Tibial nerve (tissue), 4 donors: ENCODE measurements at places on chromosomes 1 and 21.

DNA sequence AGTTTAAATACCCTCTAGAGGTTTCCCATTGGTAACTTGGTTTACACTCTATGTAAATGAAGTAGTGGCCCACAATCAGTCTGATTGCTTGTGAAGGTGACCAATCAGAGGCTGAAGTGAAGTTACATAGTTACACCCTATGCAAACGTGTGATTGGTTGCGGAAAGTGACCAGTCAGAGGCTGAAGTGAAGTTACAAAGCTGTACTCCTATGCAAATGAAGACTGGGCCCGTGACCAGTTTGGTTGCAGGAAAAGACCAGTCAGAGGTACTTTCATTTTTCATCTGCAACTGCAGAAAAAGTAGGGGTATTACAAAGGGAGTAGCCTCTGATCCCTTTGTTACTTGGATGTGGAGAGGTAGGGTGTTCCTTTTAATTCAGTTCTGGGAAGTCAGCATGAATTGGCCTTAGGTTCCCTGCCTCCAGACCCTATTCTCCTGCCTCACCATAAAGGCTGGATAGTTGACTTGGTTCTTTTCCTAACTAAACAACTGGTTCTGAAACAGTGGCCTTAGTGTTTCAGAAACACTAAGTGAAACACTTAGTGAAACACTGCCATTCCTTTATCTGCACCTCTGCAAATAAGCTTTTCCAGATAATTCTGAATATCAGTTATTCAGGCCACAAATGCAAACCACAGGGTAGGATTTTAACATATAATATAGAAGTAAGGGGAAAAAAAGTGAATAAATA, 39.3 kb downstream of the MAGI3 start:
- no peak for DNase-seq

GRCh38 chr1:105359457-105359856, 1609.8 kb downstream of the AMY1C start:
- DNase-seq: no peak

DNA sequence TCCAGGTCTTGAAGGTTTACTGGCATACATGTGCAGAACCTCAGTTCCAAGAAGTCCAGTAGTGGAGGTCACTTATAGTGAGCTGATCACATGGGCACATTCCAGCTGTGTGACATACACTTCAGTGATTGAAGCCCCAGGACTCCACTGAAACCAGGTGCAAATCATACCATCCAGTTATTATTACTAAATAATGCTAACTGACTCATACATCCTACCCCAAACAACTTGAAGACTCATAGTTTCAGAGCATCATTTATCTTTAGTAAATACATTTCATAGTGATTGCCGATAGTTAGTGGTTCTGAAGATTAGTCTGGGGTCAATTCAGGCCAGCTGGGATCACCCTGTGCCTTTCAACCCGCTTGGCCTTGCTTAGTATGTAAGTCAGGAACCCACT, 137.9 kb upstream of the UBE2U start:
- no peak for DNase-seq

- DNase-seq: no peak
These were observed 25.7 kb downstream of the MAPKAPK2 start for GRCh38 chr1:206710460-206710823.

- DNase-seq: no peak
These were observed 29.7 kb upstream of the FMOD start for GRCh38 chr1:203380420-203381150.

DNA sequence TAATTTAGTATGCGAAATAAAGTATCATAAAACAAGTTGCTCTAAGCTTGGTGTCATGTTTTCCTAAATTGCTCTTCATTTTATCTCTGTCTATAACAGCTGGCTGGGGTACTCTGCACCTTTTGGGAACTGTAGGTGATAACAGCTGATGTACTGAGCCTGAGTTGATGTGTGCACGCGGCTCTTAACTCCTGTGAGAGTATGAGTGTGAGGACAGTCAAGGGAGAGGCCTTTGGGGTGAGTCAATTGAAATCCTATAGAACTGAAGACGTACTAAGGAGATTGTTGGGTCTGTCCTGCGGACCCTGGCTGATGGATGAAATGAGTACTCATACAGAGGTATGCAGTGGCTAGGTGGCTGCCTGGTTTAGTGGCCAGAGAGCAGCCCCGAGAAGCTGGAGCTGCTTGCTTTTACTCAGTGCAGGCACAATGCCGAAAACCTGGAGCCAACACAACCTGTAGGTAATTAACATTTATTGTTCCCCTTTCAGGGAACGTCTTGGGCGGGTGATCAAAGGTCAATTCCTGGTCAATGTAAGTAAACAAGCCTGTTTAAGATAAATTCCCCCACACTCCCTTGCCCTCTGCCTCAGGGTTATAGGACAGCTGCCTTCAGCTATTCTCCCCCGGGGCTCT, 188.5 kb downstream of the PRDM2 start:
- DNase-seq: no peak

- no peak for DNase-seq
These were observed 3.0 kb downstream of the IL22RA1 start for GRCh38 chr1:24139841-24140425.

- DNase-seq: no peak
These were observed 27.6 kb upstream of the COL18A1 start for GRCh38 chr21:45377325-45377709.
